ENCODE measurements at places on chromosomes 12 and 14. TPM values are rescaled to one million over a fixed set of nuclear protein-coding genes. Genes with fewer than 3 reads are reported as not detected.

DNA sequence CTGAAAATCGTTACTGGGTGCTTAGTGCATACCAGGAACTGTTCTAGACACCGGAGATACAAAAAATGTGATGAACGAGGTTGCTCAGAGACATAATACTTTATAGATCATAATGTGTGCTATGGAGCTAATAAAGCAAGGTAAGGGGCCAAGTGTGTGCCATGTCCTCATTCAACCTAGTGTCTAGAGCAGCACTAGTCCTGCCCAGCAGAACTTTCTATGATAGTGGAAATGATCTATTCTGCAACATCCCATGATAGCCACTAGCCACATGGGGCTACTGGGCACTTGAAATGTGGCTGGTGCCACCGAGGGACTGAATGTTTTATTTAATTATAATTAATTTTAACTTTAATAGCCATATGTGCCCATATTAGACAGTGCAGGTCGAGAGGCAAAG, 15.6 kb downstream of the NUAK1 start:
- no peak for DNase-seq

- no peak for DNase-seq
Measured at GRCh38 chr12:82694276-82694675, 7.6 kb downstream of the TMTC2 start.

DNA sequence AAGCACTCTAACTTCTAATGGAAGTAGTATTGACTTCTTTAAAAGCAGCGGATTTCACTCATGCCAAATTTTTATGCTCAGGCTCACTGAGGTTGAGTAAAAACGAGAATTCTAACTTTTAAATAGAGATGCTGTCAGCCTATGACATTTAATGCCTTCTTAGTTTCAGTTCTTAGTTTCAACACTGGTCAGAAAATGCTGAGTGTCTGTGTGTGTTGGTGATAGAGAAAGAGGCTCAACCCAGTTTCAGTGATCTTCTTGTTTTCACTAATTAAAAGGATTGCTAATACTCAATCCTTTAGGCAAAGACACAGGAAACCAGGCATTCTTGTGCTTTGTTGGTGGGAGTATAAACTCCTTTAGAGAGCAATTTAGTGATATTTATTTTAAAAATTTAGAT, 31.0 kb downstream of the PEBP1 start:
- no peak for DNase-seq

DNA sequence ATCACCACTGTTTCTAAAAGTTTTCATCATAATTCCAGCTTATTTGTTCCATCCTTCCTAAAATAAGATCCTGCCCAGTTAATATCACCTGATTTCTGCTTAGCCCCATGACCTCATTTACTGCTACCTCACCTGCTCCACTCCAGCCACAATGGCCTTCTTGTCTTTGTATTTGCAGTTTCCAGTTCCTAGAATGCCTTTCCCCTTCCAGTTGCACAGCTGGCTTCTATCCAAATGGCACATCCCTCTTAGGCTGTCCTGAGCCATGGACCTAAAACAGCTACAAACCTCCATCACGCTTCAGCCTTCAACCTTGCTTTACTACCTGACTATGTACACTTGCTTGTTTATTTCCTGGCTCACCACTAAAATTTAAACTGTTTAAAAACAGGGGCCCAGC, 6.5 kb upstream of the LGMN start:
- DNase-seq = no peak

- DNase-seq = no peak
Measured at GRCh38 chr14:54686871-54687749, 120.2 kb downstream of the SAMD4A start.

DNA sequence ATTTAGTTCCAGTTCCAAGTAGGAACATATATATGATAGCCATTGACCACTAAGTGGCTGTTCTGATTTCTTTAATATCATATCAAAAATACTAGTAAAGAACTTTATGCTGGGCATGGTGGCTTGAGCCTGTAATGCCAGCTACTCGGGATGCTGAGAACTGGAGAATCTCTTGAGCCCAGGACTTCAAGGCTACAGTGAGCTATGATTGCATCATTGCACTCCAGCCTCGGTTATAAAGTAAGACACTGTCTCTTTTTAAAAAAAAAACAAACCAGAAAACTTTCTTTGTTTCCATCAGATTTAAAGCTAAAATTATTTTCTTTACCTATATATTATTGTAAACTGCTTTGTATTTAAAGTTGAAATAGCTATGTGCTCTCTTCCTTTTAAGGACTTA, 127.0 kb downstream of the SCAF11 start:
- no peak for DNase-seq

DNA sequence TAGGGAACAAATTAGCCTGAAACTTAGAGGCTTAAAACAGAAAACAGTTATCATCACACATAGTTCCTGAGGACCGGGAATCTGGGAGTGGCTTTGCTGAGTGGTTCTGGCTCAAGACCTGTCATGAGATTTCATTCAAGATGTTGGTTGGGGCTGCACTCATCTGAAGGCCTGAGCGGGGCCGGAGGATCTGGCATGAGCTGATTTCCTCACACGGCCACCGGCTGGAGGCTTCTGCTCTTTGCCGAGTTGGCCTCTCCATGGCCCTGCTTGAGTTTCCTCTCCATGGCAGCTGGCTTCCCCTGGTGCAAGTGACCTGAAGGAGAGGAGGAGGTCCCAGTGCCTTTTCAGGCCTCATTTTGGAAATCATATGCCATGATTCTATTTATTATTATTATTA, 128.1 kb downstream of the PAPOLA start:
- no peak for DNase-seq

Gene MANSC1
- 14.6 TPM for total RNA-seq

DNA sequence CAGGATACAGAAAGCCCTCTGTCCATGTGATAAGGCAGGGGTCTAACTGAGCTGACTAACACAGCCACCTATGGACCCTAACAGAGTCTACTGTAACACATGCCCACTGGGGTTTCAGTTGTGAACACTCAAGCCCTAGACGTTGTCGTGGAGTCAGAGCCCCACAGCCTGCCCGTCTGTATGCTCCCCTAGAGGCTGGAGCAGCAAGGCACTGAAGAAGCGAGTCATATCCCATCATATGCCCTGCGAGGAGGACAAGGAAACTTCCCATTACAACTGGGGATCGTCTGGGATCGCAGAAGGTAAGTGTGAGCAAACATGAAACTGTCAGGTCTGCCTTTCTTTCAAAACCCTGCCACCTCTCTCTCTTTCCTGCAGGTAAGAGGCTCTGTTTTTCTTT, 138.1 kb downstream of the GPR65 start:
- DNase-seq = no peak

DNA sequence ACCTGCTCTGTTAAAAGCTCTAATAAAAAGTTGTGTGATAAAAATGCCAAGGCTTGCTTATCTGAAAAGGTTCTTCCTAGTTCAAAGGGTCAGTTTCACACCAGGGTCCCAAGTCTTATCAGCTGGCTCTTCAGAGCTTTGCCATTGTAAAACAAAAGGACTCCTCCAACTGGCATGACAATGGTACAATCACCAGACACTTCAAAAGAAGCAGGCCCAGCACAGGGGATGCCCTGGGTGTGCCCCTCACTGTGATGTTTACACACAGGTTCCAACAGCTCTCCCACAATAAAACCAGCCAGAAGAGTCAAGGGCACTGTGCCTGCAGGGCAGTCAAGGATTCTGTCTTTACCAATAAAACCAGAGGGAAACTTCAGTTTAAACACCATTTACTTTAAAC, 78.7 kb downstream of the PRICKLE1 start:
- DNase-seq = no peak

Gene FAM90A1
- total RNA-seq = 0.51 TPM

Gene RFLNA
- 0.82 TPM for total RNA-seq

GRCh38 chr12:115574826-115575225, 702.7 kb downstream of the MED13L start:
- DNase-seq = no peak

- no peak for DNase-seq
Measured at GRCh38 chr12:113137861-113138783, 2.6 kb upstream of the RASAL1 start.

DNA sequence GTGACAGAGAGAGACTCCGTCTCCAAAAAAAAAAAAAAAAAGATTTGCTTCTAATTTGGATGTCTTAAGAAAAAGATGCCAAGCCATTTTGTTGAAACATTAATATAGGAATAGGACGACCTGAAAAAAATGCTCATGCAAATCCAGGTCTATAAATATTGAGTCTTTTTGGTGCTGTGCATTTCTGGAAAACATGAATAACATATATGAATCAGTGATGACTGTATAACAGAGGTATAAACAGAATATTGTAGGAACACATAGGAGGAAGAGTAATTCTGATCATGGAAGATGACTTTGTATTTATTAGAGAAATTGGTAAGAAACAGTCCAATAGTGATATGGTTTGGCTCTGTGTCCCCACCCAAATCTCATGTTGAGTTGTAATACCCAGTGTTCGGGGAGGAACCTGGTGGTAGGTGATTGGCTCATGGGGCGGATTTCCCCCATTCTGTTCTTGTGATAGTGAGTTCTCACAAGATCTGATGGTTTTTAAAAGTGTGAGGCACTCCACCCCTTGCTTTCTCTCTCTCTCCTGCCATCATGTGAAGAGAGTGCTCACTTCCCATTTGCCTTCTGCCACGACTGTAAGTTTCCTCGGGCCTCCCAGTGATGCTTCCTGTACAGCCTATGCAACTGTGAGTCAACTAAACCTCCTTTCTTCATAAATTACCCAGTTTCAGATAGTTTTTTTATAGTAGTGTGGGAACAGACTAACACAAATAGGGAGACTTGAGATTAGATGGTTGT, 3.0 kb upstream of the SRSF5 start:
- DNase-seq = no peak

Gene GUCY2C
- not detected for total RNA-seq

DNA sequence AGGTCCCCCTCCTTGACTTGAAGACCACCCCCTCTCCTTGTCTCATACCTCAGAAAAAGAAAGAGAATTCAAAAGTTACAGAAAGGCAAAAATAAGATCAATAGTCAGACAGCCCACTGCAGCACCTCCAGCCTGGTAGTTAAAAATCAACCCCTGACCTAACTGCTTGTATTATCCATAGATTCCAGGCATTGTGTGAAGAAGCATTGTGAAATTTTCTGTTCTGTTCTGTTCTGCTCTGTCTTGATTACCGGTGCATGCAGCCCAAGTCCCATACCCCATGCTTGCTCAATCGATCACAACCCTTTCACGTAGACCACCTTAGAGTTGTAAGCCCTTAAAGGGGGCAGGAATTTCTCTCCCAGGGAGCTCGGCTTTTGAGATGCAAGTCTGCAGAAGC, 5.8 kb upstream of the DHRS7 start:
- no peak for DNase-seq

Gene LMNTD1
- 0.35 TPM for total RNA-seq

Gene GPR135
- total RNA-seq = 5.1 TPM

- peak; percentile 49 for DNase-seq
Measured at GRCh38 chr12:113854385-113855142, 111.6 kb downstream of the RBM19 start.

Gene KLRD1
- 3.3 TPM for total RNA-seq

DNA sequence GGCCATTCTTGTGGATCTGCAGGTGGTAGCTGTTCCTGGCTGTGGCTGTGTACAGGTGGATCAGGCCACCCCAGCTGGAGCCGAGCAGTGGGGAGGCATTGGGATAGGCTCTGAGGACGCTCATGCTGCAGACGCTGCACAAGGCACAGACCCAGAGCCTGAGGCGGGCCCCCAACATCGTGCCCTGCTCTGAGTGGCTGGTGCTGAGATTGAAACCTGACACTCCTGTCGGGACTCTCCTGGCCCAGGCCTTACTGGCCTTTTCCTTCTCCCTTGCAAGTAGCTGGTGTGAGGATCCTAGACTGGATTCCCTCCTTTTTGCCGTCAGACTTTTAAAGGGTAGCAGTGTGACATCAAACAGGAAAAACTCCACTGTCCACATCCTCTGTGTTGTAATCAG, at the start of gene FGF23:
TSS of gene FGF23 (minus strand) at position 308 of the 400 bp plus-strand sequence. CDS start at position 178, 130 bp downstream.
- peak; percentile 57 for DNase-seq

GRCh38 chr12:107320929-107321631, 227.7 kb upstream of the CRY1 start:
- DNase-seq = peak; percentile 15

- DNase-seq = no peak
Measured at GRCh38 chr12:67752226-67752732, 103.7 kb downstream of the DYRK2 start.

GRCh38 chr12:130119241-130119861, 42.9 kb upstream of the FZD10 start:
- DNase-seq = no peak

Gene SMCO2
- total RNA-seq = not detected

Gene KCNC2
- not detected for total RNA-seq

- peak; percentile 70 for DNase-seq
Measured at GRCh38 chr12:29147731-29148595, 1.1 kb upstream of the FAR2 start.

DNA sequence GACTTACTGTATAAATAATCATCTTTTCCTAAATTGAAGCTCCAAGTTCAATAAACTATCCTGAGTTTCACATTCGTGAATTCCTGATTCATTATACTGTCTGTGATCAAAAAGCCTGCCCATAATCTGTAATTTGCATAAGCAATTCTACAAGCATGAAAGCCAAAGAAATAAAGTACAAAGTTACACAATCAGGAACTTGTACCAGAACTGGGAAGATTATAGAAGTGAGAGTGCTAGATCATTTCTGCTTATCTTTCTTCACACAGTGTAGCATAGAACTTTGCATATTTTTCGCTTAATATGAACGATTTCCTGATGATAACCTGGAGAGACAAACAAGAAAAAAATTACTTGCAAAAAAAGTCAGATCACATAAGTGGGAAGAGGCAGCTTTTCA, 308.2 kb downstream of the C12orf50 start:
- DNase-seq = no peak

DNA sequence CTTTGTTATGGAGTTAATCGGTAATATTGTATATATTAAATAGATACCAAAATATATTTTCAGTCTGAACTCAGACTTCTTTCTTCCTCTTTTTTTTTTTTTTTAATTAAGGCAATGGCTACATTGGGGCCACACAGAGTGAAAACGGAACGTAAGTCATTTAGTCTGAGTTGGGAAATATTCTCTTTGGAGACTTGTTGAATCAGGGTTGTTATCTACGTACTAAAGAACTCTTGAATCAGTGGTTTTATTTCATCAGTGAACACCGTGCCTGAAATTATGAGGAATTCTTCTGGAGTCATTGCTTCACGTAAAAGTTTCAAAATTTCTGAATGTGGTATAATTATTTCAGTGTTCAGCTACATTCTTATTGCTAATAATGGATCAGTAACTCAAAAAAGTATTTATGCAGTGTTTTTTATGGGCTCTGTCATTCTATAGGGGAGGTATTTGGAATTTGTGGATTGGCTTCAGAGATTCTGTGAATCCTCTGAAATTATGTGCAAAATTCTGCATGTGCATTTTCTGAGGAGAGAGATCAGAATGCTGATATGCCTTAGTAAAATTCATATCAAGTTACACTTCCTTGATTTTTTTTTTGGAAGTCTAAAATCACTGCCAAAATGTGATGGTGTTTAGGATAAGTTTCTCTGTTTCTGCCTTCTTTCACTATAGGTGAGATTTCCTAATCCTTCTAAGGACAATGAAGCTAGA, 39.6 kb downstream of the BRMS1L start:
- DNase-seq = no peak

Gene BMAL2
- 2.9 TPM for total RNA-seq

DNA sequence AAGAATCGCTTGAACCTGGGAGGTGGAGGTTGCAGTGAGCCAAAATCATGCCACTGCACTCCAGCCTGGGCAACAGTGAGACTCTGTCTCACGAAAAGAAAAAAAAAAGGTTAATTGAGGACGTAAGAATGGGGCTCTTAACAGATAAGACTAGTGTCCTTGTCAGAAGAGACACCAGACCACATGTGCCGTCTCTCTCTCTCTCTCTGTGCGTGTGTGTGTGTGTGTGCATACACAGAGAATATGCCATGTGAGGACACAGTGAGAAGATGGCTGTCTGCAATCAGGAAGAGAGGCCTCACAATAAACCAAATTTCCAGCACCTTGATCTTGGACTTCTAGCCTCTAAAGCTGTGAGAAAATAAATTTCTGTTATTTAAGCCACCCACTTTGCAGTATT, 11.7 kb upstream of the ERC1 start:
- DNase-seq = no peak

Gene PROX2
- not detected for total RNA-seq
